ENCODE measurements at places on chromosomes 4 and X. TPM values are rescaled to one million over a fixed set of nuclear protein-coding genes. Genes with fewer than 3 reads are reported as not detected.

- DNase-seq: no peak
These were observed 166.1 kb upstream of the NUDT6 start for GRCh38 chr4:123088501-123088900.

- no peak for DNase-seq
These were observed 16.4 kb upstream of the SRPX start for GRCh38 chrX:38236901-38237615.

GRCh38 chr4:45897946-45898585, 225.8 kb downstream of the GABRG1 start:
- DNase-seq: no peak

FAM53A gene
- 2.0 TPM for total RNA-seq

- no peak for DNase-seq
These were observed 2108.9 kb upstream of the TENM3 start for GRCh38 chr4:180134091-180134866.

- DNase-seq: no peak
These were observed 42.7 kb upstream of the CITED1 start for GRCh38 chrX:72348247-72348979.

NWD2 gene
- total RNA-seq: not detected

GRCh38 chr4:26127851-26128337, 192.9 kb upstream of the RBPJ start:
- no peak for DNase-seq

SPANXC gene
- total RNA-seq: not detected

BEX4 gene
- total RNA-seq: 20.6 TPM

ALB gene
- total RNA-seq: not detected

DNA sequence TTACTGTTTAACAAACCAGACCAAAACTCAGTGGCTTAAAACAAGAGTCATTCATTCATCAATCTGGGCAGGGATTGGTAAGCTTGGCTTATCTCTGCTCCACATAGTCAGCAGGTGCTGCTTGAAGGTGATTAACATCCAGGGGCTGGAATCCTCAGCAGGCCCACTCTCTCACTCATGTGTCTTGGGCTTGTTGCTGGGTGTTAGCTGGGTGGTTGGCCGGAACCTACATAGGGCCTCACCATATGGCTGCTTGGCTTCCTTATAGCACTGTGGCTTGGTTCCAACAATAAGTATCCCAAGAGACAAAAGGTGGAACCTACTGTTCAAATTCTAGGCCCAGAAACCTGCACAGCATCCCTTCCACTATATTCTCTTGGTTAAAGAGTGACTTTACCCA, 125.0 kb downstream of the RASGEF1B start:
- no peak for DNase-seq

DRD5 gene
- not detected for total RNA-seq

DNA sequence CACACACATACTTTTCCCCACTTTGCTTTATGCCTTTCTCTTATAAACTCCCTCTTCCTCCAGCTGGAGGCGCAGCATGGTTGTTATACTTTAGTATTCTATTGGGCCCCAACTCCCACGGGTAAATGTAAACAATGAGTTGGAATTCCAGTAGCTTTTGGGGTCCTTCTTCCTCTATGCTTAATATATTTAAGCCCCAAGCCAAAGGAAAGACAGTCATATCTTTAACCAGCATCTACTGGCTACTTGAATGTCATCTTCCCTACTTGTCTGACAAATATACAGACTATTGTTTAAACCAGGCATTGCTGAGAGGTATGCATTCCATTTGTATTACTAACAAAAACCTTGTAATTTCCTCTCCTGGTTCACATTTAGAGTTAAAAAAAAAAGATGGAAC, 72.9 kb downstream of the WDR19 start:
- DNase-seq: peak; percentile 67

- DNase-seq: no peak
These were observed 116.8 kb upstream of the SHISA3 start for GRCh38 chr4:42280327-42281095.

DNA sequence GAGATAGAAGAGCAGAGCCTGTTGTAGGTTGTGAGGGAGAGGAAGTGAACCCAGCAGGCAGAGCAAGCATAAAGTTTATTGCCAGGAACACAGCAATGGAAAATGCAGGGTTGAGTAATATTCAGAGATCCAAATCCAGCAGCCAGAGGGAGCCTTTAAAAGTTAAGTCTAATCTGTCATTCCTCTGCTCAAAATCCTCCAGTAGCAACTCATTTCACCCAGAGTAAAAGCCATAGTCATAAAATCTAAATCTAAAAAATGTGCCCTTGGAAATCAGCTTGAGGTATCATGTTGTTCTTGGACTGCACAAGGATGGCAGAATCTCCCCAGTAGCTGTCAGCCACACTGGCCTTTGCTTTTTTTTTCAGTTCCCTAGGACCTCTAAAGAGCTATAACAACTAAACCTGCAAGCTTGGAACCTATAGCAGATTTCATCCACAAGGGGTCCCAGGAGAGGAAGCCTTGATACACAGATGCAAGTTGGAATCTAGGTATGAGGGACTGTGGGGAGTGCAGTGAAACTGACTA, 62.9 kb upstream of the FRAS1 start:
- DNase-seq: peak; percentile 15

DNA sequence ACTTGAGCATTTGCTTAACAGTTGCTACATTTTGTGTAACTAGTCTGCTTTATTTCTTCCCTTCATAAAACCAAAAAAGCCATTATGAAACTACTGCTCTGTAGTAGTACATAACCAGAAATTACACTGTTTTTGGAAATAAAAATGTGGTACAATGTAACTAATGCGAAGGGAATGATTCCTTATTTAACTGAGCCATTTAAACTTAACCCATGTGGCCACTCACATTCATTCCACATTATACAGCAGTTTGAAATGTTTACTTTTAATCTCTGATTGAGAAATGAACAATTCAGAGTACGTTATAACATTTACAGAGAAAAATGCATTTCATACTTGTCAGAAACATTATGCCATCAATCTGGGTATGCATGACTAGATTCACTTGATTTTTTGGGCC, 94.2 kb downstream of the NYX start:
- DNase-seq: no peak

GRCh38 chrX:3044196-3044595, 2.9 kb downstream of the ARSF start:
- no peak for DNase-seq

GRCh38 chrX:63581398-63581797, 203.6 kb downstream of the ARHGEF9 start:
- DNase-seq: no peak

GRCh38 chr4:37220685-37221084, 23.9 kb upstream of the NWD2 start:
- no peak for DNase-seq

DNA sequence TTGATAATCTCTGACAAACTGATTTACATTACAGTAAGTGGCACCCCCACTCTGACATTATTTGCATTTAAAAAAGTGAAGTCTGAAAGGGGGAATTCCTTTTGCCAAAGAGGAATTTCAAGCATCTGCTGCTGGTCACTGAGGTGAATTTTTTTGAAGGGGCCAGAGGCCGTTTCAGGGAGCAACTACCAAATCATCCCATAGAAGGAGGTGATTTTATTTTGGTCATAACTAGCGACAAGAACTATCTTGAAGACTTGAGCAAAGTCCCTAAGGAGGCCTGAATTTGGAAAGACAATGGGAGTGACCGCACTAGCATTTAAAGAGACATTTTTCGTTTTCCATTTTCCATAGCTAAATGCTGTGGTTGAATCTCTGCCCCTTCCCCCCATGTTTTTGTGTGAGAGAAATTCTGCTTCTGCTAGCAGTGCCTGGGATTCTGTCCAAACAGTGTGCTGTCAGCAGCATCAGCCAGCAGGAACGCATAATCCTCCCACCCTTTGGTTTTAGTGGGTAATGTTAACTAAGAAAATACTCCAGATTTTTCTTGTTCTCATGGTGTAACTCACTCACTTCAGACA, 110.1 kb upstream of the MED14 start:
- no peak for DNase-seq

- DNase-seq: no peak
These were observed 62.9 kb downstream of the TMEM165 start for GRCh38 chr4:55458611-55459010.

- DNase-seq: peak; percentile 5
These were observed 30.9 kb downstream of the RNF212 start for GRCh38 chr4:1082215-1083182.

NPY2R gene
- not detected for total RNA-seq

DNA sequence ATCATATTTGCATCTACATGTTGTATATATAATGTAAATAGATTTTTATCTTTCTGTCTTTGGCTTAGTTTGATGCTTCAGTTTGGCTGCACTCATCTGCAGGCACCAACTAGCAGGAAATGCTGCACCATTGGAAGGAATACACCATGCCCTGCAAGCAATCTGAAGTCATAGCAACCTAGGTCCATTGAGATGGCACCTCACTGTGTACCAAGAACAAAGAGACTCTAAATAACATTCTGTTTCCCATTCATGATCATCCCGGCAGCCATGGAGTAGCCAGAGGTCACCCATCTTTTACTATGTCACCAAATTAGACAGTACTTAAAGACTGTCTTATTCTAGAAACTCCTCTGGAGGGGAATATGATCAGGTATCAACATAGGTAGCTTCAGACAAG, 40.8 kb upstream of the HS6ST2 start:
- DNase-seq: no peak

- no peak for DNase-seq
These were observed 355.8 kb upstream of the BOD1L1 start for GRCh38 chr4:13983189-13983790.

GRCh38 chr4:125762537-125762936, 447.8 kb downstream of the FAT4 start:
- no peak for DNase-seq

USP26 gene
- not detected for total RNA-seq

TLR3 gene
- total RNA-seq: 7.0 TPM

DNA sequence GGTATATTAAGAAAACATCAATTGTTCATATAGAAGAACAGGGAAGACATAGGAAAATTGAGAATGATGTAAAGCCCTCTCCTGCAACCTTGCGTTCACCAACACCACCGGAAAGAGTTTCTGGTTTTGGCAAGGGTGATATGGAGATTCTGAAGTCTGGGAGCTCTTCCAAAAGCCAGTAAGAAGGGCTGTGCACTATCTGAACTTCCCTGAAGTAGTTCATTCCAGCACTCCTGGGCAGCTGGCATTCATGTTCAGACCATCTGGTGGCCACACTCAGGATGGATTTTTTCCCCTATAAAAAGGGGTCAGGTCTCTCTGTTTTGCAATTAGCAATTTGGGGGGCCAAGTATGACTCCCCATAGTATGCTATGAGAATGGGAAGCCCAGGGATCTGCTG, 15.4 kb upstream of the TLR2 start:
- DNase-seq: no peak

DNA sequence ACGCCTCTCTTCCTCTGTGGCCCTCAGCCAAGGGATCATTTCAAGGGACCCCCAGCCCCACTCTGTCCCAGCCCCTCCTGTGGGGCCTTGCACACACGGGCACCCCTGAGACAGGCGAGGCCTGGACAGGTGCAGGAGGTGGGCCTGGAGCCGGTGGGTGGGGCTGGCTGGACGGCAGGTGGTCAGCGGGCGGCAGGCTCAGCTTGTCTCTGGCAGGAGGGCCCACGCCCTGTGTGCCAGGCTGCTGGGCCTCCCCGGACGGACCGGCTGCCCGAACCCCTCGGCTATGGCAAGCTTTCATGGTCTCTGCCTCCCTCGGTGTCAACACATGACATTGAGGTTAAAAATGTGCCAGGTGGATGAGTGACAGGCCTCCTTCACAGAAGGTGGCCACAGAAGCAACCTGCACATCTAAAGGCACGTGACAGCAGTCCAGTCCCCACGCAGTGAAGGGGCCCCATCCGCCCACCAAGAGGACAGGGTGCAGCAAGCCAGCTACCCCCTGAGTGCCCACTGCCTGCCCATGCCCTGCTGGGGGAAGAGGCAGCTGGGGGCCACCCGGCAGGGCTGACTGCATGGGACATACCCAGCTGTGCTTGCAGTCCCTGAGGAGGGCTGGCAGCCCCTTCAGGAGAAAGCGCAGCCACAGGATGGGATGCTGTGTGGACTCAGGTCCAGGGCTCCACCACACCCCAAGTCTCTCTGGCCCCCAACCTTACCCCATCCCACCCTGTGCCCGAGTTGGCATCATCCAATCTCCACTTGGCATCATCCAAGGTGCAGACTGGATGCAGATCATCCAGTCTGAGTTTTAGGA, 109.3 kb downstream of the FAM53A start:
- no peak for DNase-seq

DNA sequence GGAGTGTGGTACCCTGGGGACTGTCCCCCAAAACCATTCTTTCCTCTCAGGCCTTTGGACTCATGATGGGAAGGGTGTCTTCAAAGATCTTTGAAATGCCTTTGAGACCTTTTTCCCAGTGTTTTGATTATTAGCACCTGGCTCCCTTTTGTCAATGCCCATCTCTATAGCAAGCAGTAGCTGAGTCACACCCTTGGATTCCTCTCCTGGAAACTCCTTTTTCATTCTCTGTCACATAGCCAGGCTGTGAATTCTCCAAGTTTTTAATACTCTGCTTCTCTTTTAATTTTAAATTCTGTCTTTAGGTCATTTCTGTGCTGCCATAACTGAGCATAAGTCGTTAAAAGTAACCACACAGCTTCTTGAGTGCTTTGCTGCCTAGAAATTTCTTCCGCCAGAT, 29.7 kb downstream of the IL21 start:
- DNase-seq: no peak

HPGDS gene
- not detected for total RNA-seq

DNA sequence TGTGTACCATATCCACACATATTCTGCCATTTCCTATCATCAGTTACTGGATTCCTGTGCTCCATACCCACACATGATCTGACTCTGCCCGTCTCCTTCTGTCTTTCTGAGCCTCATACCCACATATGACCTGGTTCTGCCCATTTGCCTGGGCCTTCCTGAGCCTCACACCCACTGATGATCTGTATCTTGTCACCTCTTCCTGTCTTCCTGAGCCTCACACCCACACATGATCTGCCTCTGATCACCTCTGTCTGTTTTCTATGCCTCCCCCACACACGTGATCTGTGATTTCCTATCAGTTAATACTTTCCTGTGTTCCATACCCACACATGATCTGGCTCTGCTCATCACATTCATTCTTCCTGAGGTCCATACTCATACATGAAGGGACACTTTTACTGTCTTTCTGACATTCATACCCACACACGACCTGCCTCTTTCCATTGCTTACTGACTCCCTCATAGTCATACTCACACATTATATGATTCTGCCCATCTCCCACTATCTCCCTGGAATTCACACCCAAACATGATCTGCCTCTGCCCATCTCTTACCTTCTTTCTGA, 32.5 kb downstream of the SCML1 start:
- DNase-seq: no peak

DNA sequence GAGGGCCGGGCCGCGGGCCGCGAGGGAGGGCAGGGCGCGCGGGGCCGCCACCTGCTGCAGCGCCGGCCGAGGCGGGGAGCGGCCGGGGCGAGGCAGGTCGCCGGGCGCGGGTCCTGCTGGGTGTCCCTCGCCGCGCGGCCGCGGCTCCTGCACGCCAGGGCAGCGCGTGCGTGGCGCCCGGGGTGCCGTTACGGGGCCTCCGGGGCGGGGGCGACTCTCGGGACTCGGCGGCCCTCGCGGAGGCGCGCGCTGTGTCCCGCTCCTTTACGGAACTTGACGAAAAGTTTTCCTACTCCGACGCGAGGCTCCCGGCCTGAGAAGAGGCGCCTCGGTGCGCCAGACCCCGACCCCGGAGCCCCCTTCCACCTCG, 329 bp downstream of the TBC1D14 start:
- no peak for DNase-seq

GRCh38 chr4:129583868-129584267, 487.9 kb downstream of the C4orf33 start:
- no peak for DNase-seq

Measured in pulmonary artery endothelial cell (primary cell).